ENCODE measurements at places on chromosomes 5 and 9.

DNA sequence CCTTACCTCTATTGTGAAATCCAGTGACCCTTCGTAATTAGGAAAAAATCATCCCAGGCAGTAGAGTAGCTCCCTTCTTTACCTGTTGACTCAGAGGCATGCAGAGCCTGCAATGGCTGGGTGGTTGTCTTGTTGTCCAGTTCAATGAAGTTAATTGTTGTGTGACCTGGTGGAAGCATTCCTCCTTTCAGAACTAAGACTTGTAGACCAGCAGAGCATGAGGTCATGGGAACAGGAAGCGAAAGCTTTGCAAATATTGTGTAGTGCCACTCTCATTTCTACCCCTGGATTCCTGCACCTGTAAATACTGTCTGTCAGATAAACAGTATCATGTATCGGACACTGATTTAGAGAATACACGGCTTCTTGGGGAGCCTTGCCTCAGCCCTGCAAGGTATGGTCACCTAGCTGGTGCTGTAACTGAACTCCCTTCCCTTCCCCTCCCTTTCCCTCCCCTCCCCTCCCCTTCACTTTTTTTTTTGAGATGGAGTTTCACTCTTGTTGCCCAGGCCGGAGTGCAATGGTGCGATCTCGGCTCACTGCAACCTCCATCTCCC lies 5.7 kb upstream of the PRXL2C start:
- DNase-seq = no peak

- no peak for DNase-seq
Observed at GRCh38 chr5:19536387-19536786, 451.6 kb downstream of the CDH18 start.

DNA sequence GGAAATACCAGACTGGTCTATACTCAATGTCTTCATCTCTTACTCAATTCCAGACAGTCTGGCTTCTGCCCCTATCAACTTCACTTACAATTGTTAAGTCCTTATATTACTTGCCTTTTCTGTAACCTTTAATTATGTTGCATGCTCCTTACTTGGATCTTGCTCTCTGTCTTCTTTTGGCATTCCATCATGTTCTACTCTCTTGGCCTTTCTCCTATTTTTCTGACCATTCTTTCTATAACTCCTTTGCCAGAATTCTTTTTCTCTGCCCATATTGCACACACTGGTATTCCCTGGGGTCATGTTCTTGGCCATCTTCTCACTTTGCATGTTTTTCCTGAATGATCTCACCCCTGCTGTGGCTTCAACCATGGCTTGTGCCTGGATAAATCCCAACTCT lies 209.8 kb upstream of the ZNF462 start:
- no peak for DNase-seq

DNA sequence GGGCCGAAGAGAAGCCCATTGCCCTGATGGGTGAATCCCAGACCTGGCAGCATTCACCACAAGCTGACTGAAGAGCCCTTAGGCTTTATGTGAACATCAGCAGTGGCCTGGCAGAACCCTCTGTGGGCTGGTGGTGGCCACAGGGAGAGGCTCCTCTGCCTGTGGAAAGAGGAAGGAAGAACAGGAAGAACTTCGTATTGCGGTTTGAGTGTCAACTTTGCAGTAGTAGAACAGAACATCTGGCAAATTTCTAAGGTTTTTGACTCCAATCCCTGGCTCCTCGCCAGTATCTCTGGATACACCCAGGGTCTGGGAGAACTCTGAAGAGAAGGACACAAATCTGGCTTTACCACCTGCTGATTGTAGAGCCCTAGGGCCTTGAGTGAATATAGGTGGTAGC lies 356.4 kb upstream of the GRAMD2B start:
- DNase-seq = no peak

GRCh38 chr5:3004361-3005080 lies 253.0 kb upstream of the IRX2 start:
- no peak for DNase-seq

DNA sequence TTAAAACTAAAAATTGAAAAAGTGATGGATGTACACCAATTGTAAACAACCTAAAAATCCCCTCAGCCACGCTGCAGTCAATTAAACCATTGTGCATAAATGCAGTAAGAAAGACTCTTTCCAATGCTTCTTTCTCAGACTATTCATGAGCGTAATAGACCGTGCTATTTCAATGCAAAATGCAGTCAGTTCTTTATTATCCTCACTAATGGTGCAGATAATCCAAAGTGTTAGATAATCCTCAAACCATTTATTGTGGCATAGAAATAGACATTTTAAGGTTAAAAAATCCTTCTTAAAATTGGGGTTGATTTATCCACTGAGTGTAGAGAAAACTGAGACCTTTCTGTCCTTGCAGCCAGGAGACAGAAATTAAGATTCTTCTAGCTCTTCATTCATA lies 1862.8 kb downstream of the EFNA5 start:
- no peak for DNase-seq

- DNase-seq = no peak
Observed at GRCh38 chr5:148398698-148399121, 15.0 kb downstream of the FBXO38 start.

DNA sequence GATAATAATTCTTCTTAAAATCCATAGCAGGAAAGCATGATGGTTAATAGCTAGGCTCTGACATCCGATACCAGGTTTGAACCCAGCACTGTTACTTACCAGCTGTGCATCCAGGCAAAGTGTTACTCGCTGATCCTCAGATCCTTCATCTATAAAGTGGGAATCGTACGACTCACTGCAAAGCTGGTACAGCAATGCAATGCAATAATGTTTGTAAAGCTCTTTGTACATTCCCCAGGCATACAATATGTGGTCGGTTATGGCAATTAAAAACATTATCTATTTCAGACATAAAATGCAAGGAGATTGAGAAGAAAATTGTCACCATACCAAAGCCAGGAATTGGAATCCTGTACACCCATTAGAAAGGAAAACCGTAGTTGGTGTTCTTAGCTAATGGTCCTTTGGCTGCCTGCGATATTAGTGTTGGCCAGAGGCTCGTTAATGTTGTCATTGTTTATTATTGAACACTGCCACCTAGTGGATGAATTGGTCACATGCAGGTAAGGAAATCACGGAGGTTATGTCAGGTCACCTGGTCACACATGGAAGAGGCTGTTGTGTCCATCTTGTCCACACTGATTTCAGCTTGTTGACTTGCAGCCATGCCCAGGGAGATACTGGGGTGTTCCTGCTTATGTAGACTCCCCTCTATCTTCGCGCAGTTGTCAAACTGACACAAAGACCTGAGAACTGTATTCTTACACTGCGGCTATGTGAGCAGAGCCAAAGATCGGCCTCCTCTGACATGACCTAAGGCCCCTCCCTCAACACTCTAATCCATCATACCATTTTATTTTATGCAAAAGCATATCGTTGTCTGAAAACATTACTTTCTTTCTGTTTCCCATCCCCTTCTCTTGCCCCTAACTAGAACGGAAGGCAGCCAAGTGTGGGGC lies 87.5 kb upstream of the PPP2R2B start:
- peak; percentile 75 for DNase-seq

DNA sequence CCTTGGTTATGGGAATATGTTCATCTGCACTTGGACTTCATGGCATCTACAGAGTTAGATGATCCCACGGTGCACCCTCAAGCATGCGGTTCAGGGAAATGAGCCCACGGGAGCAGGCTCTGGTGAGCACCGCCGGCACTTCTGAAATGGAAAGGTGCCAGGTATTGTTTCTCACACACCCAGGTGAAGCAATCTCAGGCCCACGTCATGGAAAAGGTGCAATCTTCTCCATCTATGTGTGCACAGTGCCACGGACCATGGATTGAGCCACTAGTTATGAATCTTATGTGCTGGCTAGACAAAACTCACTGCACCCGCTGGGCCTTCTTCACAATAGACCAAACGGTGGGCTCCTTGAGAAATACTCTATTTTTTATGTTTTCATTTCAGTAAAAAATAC lies 27.3 kb downstream of the IRX1 start:
- no peak for DNase-seq

DNA sequence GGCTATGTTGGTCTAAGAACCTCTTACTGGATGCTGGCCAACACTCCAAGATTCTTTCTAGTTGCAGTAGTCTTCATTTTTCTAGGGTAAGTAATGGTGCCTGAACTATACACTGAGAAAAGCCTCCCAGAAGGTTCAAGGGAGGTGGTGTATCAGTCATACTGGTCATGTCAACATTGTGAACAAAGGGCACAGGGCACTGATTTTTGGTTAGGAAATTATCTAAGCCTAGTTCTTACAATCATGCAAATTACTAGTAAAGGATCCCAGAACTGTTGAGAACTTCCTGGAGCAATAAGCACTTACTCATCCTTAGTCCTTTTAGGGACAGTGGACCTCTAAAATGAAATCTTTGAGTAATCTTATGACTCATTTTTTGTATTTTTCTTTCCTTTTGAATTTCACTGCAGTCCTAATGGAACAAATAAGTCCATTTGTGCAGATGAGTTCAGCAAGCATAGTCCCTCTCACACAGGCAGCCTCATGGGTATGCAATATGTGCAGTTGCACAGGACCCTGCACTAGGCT lies 21.1 kb upstream of the CDC42SE2 start:
- DNase-seq = no peak

DNA sequence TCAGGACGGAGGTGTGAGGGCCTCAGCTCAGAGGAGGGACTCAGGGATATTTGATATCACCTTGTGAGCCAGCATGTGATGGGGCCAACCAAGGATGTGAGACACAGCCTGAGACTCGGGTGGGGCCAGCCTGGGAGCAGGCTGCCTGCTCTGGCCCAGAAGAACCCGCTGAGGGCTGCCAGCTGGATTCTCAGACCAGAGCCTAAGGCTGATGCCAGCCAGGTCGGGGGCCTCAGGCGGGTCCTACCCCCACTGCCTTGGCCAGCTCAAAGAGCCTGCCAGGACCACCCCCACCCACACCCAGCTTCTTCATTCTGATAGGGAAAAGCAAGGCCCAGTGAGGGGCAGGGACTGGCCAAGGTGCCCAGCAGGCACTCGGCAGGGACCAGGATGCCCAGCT lies 20.3 kb upstream of the DUSP1 start:
- DNase-seq = no peak

DNA sequence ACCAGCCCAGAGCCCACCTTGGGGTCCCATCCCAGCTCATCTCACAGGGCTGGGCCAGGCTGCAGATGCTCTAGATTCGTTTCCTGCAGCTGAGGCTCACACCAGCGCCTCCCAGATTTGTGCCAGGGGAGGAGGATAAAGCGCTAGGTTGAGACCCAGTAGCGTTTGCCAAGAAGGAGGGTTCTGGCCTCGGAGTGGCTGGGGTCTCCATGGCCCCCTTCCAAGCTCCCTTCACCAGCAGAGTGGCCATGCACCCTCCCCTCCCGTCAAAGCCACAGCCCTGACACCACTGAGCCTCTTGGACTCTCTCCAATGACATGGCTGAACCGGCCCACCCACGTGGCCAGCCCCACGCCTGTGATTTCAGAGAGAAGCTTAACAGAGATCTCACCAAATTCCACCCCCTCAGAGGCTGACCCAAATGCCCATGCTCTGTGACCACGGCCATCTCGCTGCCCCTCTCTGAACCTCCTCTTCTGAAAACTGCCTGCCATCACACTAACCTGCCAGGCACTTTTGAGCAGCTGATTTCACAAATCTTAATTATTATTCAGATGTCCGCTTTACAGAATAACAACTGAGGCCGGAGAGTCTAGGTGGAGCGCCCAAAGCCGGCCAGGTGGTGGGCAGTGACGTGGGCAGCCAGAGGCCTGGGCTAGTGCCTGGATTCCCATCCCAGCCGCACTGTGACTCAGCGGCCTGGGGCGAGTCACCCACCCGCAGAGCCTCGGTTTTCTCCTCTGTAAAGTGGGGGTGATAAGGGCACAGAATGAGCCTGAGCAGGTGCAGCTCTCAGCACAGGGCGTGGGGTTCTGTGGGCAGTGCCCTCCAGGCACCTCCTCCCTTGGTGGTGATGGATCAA lies 155.7 kb downstream of the C9orf50 start:
- DNase-seq = no peak
